ENCODE measurements at places on chromosomes 4 and X.

- no peak for DNase-seq
These were observed 231.5 kb upstream of the DIAPH2 start for GRCh38 chrX:96453139-96453538.

DNA sequence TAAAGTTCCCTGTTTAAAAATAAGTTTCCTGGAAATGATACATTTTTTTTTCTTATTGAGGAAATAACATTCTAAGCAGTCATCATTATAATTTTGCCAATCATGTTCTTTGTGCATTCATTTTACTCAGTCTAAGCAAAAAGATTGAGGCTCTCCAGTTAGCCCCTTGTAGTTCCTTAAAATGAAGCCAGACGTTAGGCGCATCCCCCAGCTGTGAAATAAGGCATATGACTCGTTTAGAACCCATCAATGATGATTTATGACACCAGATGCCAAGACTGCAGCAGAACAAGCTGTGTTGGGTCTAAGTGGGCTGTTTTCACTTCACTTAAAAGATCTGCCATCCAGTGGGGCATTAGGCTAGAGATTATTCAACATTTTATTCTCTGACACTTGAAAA, 17.0 kb downstream of the PDGFC start:
- DNase-seq, result no peak

DNA sequence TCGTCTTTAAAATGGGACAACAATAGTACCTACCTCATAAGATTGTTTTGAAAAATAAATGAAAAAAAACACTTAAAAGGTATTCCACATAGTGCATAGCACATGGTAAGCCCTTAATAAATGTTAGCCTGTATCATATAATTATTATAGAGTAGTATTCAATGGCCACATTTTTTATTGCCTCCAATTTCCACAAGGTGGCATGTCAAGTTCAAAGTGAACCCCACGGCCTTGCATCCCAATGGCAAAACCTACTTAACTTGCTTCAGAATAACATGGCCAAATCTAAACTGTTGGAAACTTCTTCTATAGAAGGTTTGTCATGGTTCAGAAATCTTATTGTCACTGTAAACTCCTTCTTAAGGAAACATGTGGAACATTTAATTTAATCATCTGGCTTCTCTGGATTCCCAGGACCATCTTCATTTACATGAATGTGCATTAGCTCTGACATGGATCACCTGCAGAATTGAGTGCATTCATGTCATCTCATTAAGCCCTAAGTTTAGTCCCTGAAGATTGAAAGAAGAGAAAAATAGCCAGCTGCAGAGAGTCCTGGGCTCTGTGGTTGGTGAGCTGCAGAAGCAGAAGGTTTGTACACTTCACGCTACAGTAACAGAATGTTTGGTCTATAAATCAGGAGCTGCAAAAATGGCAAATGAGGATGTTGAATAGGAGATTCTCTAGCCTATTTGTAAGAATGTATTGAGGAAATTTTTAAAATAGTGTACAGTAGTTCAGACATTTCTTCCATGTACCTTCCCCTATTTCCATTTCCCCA, 61.0 kb downstream of the ANXA3 start:
- DNase-seq, result no peak

DNA sequence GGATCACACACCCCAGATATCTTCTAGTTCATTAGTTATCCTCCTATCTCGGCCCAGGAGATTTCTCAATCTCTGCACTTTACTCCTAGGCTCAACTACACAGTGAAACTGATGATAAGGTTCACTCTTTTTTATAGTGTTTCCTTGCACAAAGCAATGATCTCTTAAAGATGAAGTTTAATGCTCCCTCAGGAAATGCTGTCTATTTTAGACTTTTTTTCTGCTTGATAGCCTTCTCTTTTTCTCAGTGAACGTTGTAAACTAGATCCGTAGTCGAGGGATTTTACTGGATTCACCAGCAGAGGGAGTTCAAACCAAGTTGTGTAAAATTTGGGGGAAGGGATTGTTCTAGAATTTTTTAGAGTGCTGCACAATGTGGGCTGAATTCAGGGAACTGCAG, 269.6 kb downstream of the GBA3 start:
- DNase-seq, result no peak

DNA sequence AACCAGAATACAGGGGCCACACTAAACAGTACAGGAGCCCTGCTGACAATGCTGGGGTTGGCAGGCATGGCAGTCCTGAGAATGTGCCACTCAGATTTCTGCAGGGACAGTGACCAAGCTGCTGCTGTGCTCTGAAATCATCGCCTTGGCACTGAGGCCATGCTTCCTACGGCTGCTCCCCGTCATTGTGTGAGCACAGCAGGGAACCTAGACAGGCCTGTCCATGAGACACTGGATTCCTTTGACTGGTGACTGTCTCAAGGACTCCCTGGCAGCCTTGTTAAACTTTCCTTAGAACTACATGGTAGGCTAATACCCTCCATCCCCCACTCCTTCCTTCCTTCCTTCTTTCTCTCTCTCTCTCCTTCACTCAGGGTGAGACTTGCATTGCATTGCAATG, 111.4 kb downstream of the LUZP4 start:
- no peak for DNase-seq

GRCh38 chr4:76854858-76855257, 43.1 kb downstream of the SOWAHB start:
- DNase-seq, result no peak

GRCh38 chr4:168138143-168138542, 45.8 kb downstream of the ANXA10 start:
- no peak for DNase-seq

- no peak for DNase-seq
These were observed 1800.8 kb upstream of the PCDH10 start for GRCh38 chr4:131348263-131348662.

DNA sequence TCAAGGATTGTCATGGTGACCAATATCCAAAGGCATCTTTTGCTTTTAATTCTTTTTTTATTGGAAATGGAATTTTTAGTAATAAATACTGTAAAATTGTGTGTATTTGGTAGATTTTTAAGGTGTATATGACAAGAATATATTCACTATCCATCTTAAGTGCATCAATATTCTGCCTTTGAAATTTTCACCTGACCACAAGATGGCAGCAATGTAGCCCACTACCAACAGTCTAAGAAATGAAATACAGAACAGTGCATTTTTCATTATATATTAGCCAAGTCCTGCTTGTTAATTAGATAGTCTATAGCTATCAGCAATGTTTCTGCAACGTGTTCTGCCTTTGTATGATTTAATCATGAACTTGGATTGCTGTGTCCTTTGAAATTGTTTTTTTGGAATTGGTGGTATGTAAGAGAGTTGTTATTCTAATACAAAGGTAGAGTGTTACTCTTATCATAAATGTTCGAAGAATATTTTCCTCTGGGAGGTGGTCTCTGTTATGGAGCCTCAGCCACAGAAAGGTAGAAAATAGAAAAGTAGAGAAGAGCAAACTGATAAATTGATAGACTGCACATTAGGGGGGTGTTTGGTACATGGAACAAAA, 38.2 kb downstream of the HPGDS start:
- DNase-seq, result no peak

DNA sequence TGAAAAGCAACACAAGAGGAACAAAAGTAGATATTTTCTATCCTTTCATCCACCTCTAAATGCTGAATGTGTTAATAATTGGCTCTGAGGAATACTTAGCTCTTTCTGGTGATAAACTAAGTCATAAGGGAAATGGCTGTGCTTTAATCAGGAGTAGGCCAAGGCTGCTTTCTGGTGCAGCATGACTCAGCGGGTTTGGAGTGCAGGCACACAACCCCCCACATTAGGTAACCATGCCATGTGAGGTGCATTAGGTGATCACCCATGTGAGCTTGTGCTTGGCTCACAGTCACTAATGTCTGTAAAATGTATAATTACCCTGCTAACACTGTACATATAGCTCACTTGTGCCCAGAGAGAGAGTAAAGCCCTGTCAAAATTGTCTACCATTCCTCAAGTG, 57.2 kb downstream of the USP38 start:
- DNase-seq, result no peak

- no peak for DNase-seq
These were observed 139.3 kb upstream of the FRMPD4 start for GRCh38 chrX:11998944-11999343.

GRCh38 chr4:73984736-73985527, 3.1 kb downstream of the PPBP start:
- no peak for DNase-seq

DNA sequence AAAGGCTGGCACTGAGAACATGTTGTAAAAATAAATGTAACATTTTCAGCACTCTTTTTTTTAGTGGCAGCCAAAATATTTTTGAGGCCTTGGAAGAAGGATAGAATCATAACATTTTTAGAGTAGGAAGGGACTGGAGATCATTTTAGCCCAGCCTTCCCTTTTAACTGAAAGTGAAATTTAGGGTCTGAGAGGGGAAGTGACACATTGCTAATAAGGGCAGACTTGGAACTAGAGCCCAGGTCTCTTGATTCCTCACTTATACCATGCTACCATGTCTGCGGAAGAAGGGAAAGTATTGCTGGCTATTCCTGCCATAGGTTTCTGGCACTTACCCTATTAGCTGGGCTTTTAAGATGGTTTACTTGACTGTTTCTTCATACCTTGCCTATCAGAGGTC, 4.8 kb downstream of the WDR44 start:
- DNase-seq, result no peak

DNA sequence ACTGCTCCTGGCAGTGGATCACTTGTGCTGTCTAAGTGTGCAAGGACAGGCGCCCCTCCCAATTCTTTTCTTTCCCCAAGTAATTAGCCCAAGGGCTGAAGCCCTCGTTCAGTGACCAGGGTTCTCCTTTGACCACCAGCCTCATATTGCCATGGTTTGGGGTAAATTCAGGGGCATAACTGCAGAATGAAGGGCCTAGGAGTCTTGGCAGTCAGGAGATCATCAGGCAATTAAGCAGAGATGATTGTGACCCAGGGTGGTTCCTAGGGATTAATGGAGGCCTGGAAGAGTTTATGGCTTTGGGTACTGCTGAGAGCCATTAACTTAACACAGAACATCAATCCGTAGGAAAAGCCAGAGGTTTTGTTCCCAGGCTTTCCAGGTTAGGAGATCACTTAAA, 170.7 kb downstream of the PTTG2 start:
- DNase-seq, result no peak

- DNase-seq, result no peak
These were observed 32.2 kb downstream of the LNX1 start for GRCh38 chr4:53559021-53559620.

GRCh38 chr4:126776361-126776760, 856.4 kb upstream of the INTU start:
- no peak for DNase-seq
